Renal pelvis (tissue), 12 donors: ENCODE measurements at places on chromosomes 1 and 21. TPM values are rescaled to one million over a fixed set of nuclear protein-coding genes. Genes with fewer than 3 reads are reported as not detected.

Gene CLIC6
- polyA plus RNA-seq: 2.7 TPM

Gene CDK18
- polyA plus RNA-seq: 32.7 TPM

Gene GPATCH2
- 22.6 TPM for polyA plus RNA-seq

Gene SPRR2E
- not detected for polyA plus RNA-seq

Gene NGF
- polyA plus RNA-seq: 2.3 TPM

Gene SAMD11
- polyA plus RNA-seq: 67.8 TPM

Gene DMBX1
- 0.06 TPM for polyA plus RNA-seq

Gene FAM151A
- polyA plus RNA-seq: 39.5 TPM

Gene USP33
- 104 TPM for polyA plus RNA-seq

Gene HENMT1
- polyA plus RNA-seq: 11.0 TPM

Gene TRABD2B
- 26.6 TPM for polyA plus RNA-seq

Gene AGMAT
- polyA plus RNA-seq: 31.9 TPM

Gene C1orf105
- 0.28 TPM for polyA plus RNA-seq

Gene TMEM269
- 1.0 TPM for polyA plus RNA-seq

Gene LRRC53
- not detected for polyA plus RNA-seq

Gene NFASC
- 16.6 TPM for polyA plus RNA-seq
